ENCODE measurements at places on chromosomes 5 and 9.

DNA sequence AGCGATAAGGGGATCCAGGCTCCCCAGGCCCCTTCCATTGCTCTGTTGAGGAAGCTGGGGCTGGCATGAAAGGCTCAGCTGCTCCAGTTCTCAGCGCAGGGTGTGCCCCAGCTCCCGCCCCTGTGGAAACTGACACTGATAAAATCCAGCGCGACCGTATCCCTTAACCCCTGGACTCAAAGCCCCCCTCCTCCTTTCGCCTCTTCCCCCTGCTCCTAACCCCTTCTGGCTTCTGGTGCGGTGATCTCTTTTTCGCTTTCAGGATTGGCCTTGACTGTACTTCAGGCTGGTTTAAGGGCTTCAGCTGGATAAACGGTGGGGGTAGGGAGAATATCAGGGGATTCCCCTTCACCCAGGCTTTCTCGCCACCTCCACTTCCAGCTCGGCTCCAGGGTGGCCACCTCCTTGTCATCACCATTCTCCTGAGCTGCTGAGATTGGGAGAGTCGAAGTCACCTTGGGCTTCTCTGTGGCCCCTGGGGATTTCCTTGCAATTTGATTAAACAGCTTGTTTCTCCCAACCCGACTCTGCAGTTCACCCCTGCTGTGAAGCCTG lies 843 bp downstream of the BSPRY start:
- no peak for DNase-seq

GRCh38 chr5:106755789-106756188 lies 914.9 kb downstream of the EFNA5 start:
- DNase-seq: no peak

- DNase-seq: no peak
Measured at GRCh38 chr9:134568116-134568515, 73.5 kb upstream of the COL5A1 start.

DNA sequence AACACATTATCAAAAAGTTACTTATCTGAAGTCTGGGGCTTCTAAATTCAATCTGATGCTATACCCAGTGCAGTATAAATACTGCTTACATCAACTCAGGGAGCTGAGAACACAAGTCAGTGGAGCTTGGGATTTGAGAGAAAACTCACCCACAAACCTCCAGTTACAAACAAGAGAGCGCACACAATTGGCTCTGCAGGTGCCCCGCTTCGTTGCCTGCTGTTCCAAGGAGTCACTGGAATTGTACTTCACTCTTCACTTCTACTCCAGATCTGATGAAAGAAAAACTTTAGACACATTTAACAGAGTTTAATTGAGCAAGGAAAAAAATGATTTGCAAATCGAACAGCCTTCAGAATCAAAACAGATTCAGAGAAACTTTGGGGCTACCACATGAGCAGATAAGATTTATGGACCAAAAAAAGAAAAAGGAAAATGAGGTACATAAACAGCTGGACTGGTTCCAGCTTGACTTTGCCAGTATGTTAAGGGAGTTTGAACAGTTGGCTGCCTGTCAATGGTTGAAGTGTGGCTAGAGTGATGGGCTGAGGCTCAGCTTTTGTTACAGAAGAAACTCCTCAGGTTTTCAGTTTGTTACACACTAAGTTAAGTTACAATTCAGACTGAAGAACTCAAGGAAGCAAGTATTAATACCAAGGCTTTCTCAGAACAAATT lies 156.6 kb downstream of the AOPEP start:
- DNase-seq: no peak

GRCh38 chr5:1105350-1106265 lies 6.3 kb downstream of the SLC12A7 start:
- no peak for DNase-seq

DNA sequence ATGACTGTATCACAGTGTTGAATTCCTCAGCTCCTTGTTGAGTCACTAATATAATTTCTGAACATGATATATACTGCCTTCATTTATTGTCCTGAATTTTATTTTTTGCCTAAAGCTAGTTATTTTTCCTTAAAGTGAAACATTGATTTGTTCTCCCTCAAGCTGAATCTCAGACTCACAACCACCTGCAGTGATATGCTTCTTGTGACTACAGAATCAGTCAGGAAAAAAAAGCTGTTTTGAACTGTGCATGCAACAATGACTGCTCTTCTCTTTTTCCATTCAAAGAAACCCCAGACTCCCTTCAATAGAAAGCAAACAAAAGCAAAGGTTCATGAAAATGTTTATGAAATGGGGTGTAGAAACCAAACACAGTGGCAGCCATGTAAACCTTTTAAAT lies 470.2 kb upstream of the CHD1 start:
- no peak for DNase-seq

DNA sequence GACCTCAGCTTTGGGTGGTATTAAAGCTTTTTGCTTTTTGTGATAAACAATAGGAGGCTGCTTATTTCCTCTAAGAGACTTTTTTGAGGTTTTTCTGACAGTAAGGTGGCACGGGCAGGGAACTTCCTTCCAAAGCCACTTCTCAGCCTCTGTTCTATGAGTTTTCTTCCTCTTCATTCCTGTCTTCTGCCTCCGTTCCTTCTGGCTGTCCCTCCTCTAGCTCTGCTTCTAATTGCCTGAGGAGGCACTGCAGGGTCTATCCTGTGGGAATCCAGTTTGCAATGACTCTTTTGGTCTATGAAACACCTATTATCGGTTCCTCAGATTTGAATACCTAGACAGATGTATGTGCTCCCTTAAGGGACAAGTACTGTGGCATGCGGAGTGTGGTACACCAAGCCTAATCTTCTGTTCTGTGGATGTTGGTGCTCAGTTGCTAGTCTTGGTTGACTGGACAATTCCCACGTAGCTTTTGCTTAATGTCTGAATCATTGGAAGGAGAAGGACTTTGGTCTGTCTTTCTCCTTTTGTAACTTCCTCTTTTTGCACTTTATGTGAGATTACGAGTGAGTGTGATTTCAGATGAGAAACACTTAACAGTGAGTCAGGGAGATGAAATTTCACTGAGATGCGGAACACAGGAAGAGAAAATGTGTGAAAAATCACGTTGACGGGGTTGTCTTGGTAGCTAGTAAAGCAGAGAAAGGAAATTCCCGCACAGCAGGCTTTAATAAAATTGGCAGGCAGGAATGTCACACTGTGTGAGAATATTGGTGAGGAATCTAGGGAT lies 305.2 kb downstream of the EFNA5 start:
- no peak for DNase-seq

DNA sequence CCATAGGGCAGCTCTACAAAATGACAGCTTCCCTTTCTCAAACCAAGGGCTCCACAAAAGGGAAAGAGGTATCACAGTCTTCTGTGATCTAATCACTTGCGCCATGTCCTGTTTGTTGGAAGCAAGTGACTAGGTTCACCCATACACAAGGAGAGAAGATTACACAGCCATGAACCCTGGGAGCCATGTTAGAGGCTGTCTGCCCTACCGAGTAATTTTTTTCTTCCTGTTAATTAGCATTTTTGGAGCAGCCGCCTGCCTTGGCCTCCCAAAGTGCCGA lies 33.2 kb upstream of the GOLPH3 start:
- no peak for DNase-seq

GRCh38 chr5:123429221-123429954 lies 6.2 kb upstream of the CEP120 start:
- no peak for DNase-seq

DNA sequence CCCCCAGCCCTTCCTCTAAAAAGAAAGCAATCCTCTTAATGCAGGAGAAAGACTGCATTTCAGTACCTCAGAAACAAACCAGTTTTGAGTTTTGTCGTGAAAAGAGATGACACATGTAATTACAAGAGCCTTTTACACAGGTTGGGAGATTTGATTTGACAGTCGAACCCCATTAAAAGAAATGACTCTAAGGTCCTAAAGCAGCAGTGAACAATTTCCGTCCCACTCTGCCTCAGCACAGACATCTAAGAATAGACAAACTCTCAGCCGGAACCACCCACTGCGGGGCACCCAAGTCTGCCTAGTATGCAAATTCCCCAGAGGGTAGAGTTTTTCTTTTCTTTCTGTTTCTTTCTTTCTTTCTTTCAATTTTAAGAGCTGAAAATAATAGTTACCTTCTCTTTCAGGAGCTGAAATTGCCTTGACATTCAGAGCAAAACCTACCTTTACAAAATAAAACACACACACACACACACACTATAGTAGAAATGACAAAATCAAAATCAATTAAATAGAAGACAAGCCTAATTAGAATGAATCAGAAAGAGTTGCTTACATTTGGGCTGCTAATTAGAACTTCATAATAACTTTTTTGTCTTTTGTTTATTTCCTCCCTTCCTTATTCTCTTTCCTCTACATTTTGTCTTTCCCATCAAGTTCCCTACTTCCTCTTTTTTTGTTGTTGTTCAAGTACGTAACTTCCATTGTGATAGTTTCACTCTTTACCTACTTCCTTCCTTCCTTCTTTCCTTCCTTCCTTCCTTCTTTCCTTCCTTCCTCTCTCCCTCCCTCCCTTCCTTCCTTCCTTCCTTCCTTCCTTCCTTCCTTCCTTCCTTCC lies 65.1 kb downstream of the BASP1 start:
- no peak for DNase-seq

- DNase-seq: no peak
Measured at GRCh38 chr5:159504106-159504856, 174.0 kb upstream of the IL12B start.

GRCh38 chr5:179180061-179180610 lies 120.0 kb downstream of the ZNF354C start:
- DNase-seq: no peak

- DNase-seq: no peak
Measured at GRCh38 chr5:90142541-90142940, 267.0 kb downstream of the CETN3 start.

DNA sequence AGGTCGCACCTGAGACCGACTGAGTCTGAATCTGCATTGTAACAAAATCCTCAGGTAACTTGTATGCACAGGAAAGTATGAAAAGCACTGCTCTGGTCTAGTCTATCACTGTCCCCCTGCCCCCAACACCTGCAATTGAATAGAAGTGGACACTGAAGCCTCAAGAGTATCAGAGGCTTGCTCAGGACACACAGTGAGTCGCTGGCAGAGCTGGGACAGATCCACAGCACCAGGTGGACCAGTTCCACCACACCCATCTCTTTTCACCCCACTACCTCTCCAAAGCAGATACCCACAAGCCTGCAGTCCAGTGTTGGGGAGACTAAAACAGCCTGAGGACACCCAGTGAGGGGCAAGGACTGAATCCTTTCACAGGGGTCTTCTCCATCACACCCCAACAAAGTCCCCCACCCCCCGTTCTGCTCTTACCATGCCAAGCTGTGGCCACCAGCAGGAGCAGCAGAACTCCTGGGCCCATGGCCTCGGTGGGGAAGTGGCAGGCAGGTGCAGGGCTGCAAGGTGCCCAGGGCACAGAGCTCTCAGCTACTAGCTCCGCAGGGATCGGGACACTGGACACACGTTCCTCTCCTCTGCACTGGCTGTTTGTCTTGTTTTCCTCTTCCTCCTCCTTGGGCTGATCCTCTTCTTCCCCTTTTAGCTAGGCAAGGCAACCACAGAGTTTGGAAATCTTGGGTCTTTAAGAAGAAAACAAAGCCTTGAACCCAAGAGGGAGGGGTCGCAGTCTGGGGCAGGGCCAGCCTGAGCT lies at the start of gene CSF1R:
CSF1R (minus strand) TSS at position 605 of the 766 bp plus-strand sequence; CDS start at position 478, 127 bp downstream.
- no peak for DNase-seq

GRCh38 chr5:170186856-170187255 lies 45.9 kb upstream of the C5orf58 start:
- no peak for DNase-seq

DNA sequence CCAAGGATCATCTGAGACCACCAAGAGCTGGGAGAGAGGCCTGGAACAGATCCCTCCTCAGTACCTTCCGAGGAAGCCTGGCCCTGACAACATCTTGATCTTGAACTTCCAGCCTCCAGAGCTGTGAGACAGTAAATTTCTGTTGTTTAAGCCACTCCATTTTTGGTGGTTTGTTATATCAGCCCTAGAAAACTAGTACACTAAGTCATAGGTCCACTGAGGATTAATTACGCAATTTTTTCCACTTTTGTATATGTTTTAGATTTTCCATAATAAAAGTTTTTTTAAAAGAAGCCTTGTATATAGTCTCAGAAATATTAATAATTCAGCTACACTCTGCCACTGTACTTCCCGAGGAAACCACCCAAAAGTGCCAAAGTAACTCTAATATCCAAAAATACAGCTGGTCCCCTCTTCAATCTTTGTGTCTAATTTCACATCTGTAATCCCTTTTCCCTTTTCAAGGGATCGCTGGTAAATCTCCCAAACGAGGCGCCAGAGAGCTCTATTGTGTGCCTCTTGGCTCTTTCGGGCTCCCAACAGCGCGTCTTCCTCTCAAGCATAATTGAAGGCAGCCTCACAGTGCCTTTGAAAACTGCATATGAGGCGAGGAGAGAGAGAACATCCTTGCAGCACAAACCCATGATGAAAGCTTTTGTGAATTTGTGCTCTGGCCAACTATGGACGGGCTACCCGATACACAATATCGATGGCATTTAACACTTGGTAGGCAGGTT lies 32.7 kb downstream of the PRUNE2 start:
- no peak for DNase-seq

- DNase-seq: no peak
Measured at GRCh38 chr9:134371731-134372130, 45.5 kb downstream of the RXRA start.

GRCh38 chr5:78062645-78063044 lies 231.9 kb downstream of the AP3B1 start:
- DNase-seq: no peak

- no peak for DNase-seq
Measured at GRCh38 chr5:107853696-107854095, 183.0 kb upstream of the EFNA5 start.

GRCh38 chr9:22111954-22112247 lies 102.8 kb upstream of the CDKN2B start:
- peak; percentile 39 for DNase-seq

- DNase-seq: no peak
Measured at GRCh38 chr5:173205916-173206315, 29.1 kb downstream of the NKX2-5 start.

DNA sequence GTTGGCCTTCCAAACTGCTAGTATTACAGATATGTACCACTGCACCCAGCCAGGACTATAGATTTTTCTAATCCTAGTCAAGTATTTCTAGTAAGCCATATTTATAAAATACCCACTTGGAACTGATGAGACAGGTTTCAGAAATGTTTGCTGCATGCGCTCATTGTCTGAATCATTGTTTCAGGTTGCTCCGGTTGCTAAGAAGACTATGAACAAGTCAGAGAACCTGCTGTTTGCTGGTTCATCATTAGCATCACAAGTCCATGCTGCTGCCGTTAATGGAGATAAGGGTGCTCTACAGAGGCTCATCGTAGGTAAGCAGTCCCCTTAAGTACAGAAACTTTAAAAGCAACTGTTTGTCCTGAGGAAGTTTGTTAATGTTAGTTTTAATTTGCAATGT lies 5.3 kb downstream of the INVS start:
- peak; percentile 11 for DNase-seq

GRCh38 chr9:84141741-84142370 lies 161.3 kb downstream of the RMI1 start:
- no peak for DNase-seq

All from AG04450 (cell line).